ENCODE measurements at places on chromosomes 2 and 18. TPM values are rescaled to one million over a fixed set of nuclear protein-coding genes. Genes with fewer than 3 reads are reported as not detected.
A peak's percentile ranks its signal among the peaks of the same experiment; 100 is the strongest.

NEMP2 gene
- total RNA-seq: 17.5 TPM

ME2 gene
- total RNA-seq: 114 TPM

DNA sequence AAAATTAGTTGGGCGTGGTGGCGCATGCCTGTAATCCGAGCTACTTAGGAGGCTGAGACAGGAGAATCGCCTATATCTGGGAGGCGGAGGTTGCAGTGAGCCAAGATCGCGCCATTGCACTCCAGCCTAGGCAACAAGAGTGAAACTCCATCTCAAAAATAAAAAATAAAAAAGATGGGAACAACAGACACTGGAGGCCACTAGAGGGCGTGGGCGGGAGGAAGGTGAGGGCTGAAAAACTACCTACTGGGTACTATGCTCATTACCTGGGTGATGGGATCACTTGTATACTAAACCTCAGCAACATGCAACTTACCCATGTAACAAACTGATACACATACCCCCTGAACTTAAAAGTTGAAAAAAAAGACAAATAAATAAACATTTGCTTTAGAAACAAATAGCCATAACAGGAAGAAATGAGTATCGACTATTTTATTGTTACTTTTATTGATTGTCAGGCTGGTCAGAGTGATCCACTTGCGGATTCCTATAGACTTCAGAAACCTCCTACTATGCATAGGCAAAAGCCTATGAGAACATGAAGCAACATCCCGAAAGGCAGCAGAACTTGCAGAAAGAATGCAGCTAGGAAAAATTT is 61.0 kb downstream of the TMEM163 start:
- H3K4me1 ChIP-seq: peaks cover 4% of the 10 kb centered on the region
- no peak overlapping the region for H3K27ac ChIP-seq
- H3K27me3 ChIP-seq: no peaks in the 10 kb centered on the region
- DNase-seq: peak; percentile 21
- H3K36me3 ChIP-seq: no peaks in the 10 kb centered on the region

- H3K4me1 ChIP-seq: no peaks in the 10 kb centered on the region
- H3K36me3 ChIP-seq: peaks cover 13% of the 10 kb centered on the region
- DNase-seq: peak; percentile 42
- no peak overlapping the region for H3K4me3 ChIP-seq
- H3K27ac ChIP-seq: no peak overlapping the region
These were observed 29.6 kb upstream of the ENOSF1 start for GRCh38 chr18:741931-742512.

DNA sequence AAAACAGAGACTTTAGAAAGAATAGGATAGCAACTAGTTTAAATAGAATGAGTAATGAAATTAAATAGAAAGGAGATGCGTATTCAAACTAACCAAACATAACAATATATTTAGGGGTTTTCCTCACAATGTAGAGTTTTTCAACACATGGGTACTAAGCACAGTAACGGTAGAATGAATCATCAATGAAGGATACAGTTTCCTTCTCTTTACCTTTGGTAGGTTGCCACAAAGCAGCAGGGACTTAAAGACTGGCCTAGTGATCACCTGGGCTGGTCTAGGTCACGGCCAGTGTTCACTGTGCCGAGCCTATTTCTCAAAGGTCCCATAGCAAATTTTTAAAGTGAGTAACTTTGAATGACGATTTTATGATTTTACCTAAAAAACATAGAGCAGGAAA is 311.7 kb downstream of the XIRP2 start:
- H3K4me1 ChIP-seq: no peaks in the 10 kb centered on the region
- no peaks in the 10 kb centered on the region for H3K36me3 ChIP-seq
- no peak overlapping the region for H3K27ac ChIP-seq
- DNase-seq: no peak

- H3K4me3 ChIP-seq: no peak overlapping the region
- no peak for DNase-seq
- H3K36me3 ChIP-seq: no peaks in the 10 kb centered on the region
- no peaks in the 10 kb centered on the region for H3K4me1 ChIP-seq
These were observed 66.4 kb downstream of the TSHZ1 start for GRCh38 chr18:75276818-75277609.

DNA sequence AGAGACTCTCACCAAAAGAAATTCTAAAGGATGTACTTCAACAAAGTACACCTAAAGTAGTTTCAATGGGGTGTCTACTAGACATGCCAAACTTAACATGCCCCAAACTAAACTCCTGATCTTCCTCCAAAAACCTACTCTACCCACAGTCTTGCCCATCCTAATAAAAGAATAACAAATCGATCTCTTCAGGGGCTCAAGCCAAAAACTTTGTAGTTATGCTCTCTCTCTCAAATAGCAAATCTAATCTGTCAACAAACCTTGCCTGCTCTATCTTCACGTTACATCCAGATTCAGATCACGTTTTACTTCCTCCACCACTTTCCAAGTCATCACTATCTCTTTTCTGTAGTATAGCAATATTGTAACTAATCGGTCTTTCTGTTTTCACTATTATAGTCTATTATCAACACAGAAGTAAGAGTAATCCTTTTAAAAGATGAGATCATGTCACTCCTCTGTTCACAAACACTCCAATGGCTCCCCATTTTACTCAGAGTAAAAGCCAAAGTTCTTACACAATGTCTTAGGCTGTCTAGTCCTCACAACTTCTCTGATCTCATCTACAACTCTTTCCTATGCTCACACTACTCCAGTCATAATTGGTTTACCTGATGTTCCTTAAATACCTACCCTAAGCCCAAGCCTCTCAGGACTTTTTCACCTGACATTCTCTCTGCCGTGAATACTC is 79.9 kb downstream of the THADA start:
- H3K4me3 ChIP-seq: no peak overlapping the region
- H3K4me1 ChIP-seq: no peaks in the 10 kb centered on the region
- no peaks in the 10 kb centered on the region for H3K27me3 ChIP-seq
- no peak overlapping the region for H3K27ac ChIP-seq
- DNase-seq: no peak

DNA sequence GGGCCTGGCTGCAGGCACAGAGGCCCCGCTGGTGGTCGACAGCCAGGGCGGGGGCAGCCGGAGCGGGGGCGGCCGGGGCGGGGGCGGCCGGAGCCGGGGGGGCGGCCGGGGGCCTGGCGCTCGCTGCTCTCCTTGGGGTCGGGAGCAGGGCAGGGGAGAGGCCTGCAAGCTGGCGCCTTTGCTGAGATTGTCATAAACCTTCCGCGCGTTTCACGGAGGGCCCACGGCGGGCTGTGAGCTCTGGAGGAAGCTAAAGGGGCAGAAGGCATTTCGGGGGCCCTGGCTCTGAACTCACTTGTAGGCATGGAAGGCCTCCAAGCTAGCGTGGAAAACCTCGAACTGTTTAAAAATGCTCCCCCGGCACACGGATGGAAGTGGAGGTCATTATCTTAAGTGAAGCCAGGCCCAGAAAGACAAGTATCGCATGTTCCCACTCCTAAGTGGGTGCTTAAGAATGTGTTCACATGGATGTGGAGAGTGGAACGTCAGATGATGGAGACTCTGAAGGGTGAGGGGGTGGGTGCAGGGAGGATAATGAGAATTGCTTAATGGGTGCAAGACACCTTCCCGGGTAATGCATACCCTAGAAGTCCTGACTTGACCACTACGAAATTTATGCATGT is 629 bp downstream of the PRELID3A start:
- H3K4me3 ChIP-seq: no peak overlapping the region
- no peaks in the 10 kb centered on the region for H3K27me3 ChIP-seq
- H3K4me1 ChIP-seq: peaks cover 14% of the 10 kb centered on the region
- no peaks in the 10 kb centered on the region for H3K36me3 ChIP-seq
- no peak overlapping the region for H3K27ac ChIP-seq
- DNase-seq: no peak

DNA sequence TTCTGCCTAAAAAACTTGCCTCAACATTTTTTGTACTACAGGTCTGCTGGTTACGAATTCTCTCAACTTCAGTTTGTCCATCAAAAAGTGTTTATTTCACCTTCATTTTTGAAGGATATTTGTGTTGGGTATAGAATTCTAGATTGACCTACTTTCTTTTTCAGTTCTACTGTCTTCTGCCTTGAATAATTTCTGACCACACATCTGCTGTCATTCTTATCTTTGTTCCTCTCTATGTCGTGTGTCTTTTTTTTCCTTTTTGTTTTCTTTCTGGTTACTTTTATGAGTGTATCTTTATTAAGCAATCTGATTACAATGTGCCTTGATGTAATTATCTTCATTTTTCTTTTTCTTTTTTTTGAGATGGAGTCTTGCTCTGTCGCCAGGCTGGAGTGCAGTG is 25.3 kb downstream of the ADCY3 start:
- no peak for DNase-seq
- no peaks in the 10 kb centered on the region for H3K36me3 ChIP-seq
- no peaks in the 10 kb centered on the region for H3K27me3 ChIP-seq
- no peak overlapping the region for H3K27ac ChIP-seq

All from CD8-positive, alpha-beta memory T cell (primary cell).